ENCODE measurements at places on chromosomes 11 and 22.
A peak's percentile ranks its signal among the peaks of the same experiment; 100 is the strongest.

- no peak overlapping the region for H3K4me3 ChIP-seq
- no peaks in the 10 kb centered on the region for H3K36me3 ChIP-seq
- peaks cover 61% of the 10 kb centered on the region for H3K4me1 ChIP-seq
- DNase-seq = no peak
These were observed 14.5 kb downstream of the AHNAK start for GRCh38 chr11:62532096-62532495.

- no peak overlapping the region for H3K4me3 ChIP-seq
- DNase-seq = no peak
- H3K27me3 ChIP-seq = no peaks in the 10 kb centered on the region
- no peak overlapping the region for H3K27ac ChIP-seq
These were observed 50.3 kb downstream of the PAK1 start for GRCh38 chr11:77423624-77424023.

GRCh38 chr11:121763526-121763925 is 310.8 kb upstream of the SORL1-AS1 start:
- DNase-seq = no peak
- no peaks in the 10 kb centered on the region for H3K27me3 ChIP-seq
- no peaks in the 10 kb centered on the region for H3K36me3 ChIP-seq
- H3K4me3 ChIP-seq = no peak overlapping the region
- peaks cover 5% of the 10 kb centered on the region for H3K4me1 ChIP-seq

GRCh38 chr11:117273550-117274289 is 17.4 kb upstream of the BACE1-AS start:
- no peaks in the 10 kb centered on the region for H3K36me3 ChIP-seq
- H3K4me3 ChIP-seq = no peak overlapping the region
- H3K4me1 ChIP-seq = no peaks in the 10 kb centered on the region
- DNase-seq = no peak

DNA sequence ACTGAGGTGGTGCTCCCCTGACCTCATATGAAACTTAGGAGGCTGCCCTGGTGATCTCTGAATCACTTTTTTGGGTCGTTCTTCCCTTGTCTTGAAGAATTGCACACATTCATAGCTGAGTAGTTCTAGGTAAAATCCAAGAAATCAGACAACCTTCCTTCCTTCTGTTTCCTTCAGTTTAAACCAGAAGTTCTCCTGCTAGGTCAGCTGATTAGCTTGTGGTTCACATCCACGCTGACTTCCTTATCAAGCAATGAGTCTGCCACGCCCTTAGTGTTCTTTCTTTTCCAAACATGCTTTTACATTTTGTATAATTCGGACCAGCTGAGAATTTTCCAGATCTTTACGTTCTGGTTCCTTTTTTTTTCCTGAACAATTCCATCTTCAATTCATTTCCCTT is 892.8 kb downstream of the NTM start:
- no peak overlapping the region for H3K4me3 ChIP-seq
- no peak for DNase-seq
- no peaks in the 10 kb centered on the region for H3K4me1 ChIP-seq

- DNase-seq = no peak
- no peak overlapping the region for H3K27ac ChIP-seq
- no peak overlapping the region for H3K4me3 ChIP-seq
These were observed 45.2 kb downstream of the PLAAT5 start for GRCh38 chr11:63445720-63446119.

GRCh38 chr11:121563900-121564822 is 111.4 kb upstream of the SORL1-AS1 start:
- no peak overlapping the region for H3K27ac ChIP-seq
- H3K4me1 ChIP-seq = no peaks in the 10 kb centered on the region
- no peaks in the 10 kb centered on the region for H3K27me3 ChIP-seq

- no peaks in the 10 kb centered on the region for H3K36me3 ChIP-seq
- no peak for DNase-seq
- H3K27me3 ChIP-seq = no peaks in the 10 kb centered on the region
These were observed 10.1 kb upstream of the PRSS23 start for GRCh38 chr11:86790195-86790725.

DNA sequence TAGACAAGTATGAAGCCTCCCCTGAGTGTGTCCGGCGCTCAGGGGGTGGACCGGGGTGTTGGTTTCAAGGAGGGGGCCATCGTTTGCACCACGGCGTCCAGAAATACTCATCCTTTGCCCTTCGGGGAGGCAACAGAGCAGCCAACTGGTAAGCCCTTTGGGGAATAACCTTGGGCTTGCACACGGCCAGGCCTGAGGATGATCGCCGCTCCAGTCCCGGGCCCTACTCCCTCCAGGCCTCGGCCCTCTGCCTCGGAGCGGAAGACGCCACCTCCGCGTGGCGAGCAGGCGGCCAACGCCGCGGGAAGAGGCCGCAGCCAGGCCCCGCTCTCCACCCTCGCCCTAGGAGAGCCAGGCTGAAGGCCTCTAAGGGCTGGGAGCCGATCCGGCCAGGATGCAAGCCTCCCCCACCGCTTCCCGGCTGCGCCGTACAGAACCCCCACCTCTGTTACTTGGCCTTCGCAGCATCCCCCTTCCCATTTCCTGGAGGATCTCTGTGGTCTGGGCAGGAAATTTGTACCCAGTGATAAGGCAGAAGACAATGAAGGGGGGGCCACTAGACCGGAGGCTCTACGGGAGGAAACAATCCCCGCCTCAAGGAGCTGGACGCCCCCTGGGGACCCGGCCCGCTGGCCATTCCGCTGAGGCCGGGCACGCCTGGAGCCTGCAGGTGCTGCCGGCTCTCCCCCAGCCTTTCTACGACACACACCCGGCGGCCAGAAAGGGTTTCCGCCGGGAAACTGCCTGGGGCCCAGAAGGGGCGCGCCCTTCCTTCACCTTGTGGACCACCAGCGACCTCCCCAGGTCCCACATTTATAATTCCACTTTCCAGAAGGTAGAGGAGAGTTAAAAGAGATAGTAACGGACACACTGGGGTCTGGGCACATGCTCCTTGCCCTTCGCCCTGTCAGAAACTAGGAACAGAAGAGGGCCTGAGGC is 2.6 kb downstream of the ESAM start:
- DNase-seq = no peak
- peak overlapping the region; percentile 50 for H3K4me3 ChIP-seq
- peak overlapping the region; percentile 71 for H3K27ac ChIP-seq
- H3K36me3 ChIP-seq = no peaks in the 10 kb centered on the region
- H3K27me3 ChIP-seq = peaks cover 6% of the 10 kb centered on the region
- H3K4me1 ChIP-seq = peaks cover 50% of the 10 kb centered on the region

- no peaks in the 10 kb centered on the region for H3K36me3 ChIP-seq
- no peaks in the 10 kb centered on the region for H3K27me3 ChIP-seq
- H3K4me3 ChIP-seq = no peak overlapping the region
- H3K4me1 ChIP-seq = no peaks in the 10 kb centered on the region
These were observed 94.2 kb upstream of the FAT3 start for GRCh38 chr11:92130421-92130831.

- no peaks in the 10 kb centered on the region for H3K4me1 ChIP-seq
- H3K27me3 ChIP-seq = no peaks in the 10 kb centered on the region
- DNase-seq = no peak
- no peak overlapping the region for H3K27ac ChIP-seq
- H3K4me3 ChIP-seq = no peak overlapping the region
- no peaks in the 10 kb centered on the region for H3K36me3 ChIP-seq
These were observed 286.4 kb downstream of the NTM start for GRCh38 chr11:131656839-131657211.

- no peak for DNase-seq
- H3K4me1 ChIP-seq = no peaks in the 10 kb centered on the region
- H3K27me3 ChIP-seq = no peaks in the 10 kb centered on the region
- no peak overlapping the region for H3K27ac ChIP-seq
- no peak overlapping the region for H3K4me3 ChIP-seq
These were observed 127.4 kb downstream of the ELP4 start for GRCh38 chr11:31636983-31637382.

- no peak overlapping the region for H3K27ac ChIP-seq
- peaks cover 64% of the 10 kb centered on the region for H3K36me3 ChIP-seq
- DNase-seq = no peak
- H3K4me1 ChIP-seq = peaks cover 10% of the 10 kb centered on the region
- no peak overlapping the region for H3K4me3 ChIP-seq
These were observed 18.9 kb downstream of the MRPL16 start for GRCh38 chr11:59791639-59792038.

DNA sequence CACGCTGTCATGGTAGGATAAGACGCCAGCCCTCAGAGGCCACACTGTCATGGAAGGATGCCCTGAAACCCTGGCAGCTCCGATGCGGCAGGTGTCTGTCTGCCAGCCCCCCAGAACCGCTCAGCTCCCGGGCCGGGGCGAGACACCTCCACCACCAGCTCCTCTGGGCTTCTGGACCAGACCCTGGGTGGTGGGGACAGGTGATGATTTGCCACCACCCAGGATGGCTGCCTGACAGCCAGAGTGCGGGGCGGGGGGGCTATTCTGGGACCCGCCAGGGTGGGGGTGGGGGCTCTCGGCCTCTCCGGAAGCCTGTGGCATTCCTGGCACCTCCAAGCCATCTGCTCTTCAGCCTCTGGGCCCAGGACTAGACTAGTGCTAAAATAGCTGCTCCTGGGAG is 9.4 kb downstream of the PHLDA2 start:
- no peak for DNase-seq
- H3K27me3 ChIP-seq = no peaks in the 10 kb centered on the region
- H3K27ac ChIP-seq = no peak overlapping the region
- no peak overlapping the region for H3K4me3 ChIP-seq
- no peaks in the 10 kb centered on the region for H3K36me3 ChIP-seq
- peaks cover 8% of the 10 kb centered on the region for H3K4me1 ChIP-seq

DNA sequence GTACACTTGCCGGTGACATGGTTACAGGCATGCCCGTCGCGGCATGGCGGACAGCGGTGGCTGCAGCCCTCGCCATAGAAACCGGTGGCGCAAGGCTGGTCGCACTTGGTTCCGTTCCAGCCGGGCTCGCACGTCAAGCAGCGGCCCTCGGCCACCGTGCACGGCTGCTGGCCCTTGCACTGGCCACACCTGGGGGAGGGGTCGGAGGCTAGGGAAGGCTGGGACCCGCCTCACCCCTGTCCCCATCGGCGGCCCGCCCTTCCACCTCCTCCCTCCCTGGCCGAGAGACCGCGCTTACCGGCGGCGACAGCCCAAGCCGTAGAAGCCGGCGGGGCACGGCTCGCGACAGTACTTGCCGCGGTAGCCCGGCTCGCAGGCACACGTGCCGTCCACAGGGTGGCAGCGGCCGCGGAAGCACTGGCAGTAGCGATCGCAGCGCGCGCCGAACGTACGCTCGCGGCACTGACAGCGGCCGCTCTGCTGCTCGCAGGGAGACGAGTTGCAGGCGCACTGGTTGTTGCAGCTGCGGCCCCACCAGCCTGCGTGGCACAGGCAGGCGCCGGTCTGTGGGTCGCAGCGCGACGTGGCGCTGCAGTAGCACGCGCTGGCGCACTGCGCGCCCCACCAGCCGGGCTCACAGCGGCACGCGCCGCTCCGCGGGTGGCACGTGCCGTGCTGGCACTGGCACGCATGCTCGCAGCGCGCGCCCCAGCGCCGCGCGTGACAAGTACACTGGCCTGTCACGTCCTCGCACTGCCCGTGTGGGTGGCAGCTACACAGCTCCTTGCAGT is 6.7 kb downstream of the SCARF2 start:
- no peak for DNase-seq
- H3K36me3 ChIP-seq = no peaks in the 10 kb centered on the region
- H3K27ac ChIP-seq = no peak overlapping the region
- peaks cover 52% of the 10 kb centered on the region for H3K4me1 ChIP-seq
